ENCODE measurements at places on chromosomes 1 and 21.

DNA sequence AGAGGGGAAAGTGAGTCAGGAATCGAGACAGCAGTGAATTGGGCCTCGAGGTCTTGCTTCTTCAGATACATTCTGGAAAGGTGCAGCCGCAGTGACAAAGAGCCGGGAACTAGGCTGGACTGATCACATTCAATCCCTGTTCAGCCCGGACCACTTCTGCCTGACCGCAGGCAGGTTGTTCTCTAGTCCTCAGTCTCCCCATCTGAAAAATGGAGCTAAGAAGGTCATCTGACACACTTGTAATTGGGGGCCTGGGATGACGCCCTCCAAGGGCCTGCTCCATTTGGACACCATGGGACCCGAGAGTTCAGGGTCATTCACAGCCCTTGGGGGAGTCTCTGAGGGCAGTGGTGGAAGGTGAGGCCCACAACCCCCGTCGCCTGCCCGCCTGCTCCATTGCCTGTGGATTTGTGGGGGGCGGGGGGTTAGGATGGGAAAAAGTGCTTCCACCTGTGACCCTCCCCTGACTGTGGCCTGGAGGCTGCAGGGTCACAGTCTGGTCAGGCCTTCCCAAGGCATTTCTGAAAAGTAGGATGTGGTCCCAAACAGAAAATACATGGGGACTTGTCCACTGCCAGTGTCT is 87.9 kb upstream of the CSF3R start:
- DNase-seq, result no peak

DNA sequence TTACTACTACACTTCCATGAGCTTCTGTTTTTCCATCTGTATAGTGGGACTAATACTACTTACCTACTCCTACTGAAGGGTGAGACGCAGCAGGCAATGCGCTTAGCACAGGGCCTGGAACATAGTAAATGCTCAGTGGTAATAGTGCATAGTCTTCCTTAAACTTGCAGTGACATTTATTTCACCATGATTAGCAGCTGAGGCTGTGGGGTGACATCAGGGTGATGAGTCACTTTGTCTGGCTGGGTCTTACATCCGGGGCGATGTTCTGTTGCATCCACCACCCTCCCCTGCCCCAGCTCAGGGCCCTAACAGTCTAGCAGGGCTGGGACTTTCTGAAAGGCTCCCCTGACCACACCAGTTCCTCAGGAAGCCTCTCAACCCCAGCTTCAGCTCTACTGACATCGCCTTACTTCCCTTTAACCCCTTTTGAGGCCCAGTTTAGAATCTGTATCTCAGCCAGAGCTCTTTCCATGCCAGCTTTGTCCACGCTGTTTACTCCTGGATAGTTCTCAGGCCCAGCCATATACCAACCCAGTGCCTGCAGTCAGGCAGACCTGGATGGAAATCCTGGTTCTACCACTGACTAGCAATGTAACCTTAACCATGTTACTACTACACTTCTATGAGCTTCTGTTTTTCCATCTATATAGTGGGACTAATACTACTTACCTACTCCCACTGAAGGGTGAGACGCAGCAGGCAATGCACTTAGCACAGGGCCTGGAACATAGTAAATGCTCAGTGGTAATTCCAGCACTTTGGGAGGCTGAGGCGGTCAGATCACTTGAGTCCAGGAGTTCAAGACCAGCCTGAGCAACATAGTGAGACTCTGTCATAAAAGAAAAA is 66.3 kb downstream of the CD58 start:
- peak; percentile 91 for DNase-seq

DNA sequence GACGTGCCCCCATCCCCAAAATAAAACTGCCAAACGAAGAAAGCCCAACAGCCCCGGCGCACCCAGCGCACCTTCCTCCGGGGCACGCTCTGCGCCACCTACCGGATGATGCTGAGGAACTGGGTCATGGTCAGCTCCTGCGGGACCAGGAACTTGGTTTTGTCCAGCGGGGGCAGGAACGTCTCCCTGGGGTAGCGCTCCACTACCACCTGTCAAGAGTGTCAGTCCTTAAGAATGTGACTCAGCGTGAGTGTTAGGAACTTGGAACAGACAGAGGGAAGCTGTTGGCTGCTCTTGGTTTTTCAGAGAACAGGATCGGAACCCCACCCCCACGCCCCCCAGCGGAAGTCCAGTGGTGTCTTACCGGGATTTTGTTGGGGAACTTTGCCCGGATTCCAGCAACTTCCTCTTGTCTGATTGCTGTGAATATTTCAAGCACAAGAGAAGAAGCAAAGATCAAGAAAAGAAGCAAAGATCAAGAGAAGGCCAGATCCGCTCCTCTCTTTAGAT is 431 bp downstream of the MAP1LC3C start:
- peak; percentile 42 for DNase-seq

GRCh38 chr1:66346057-66346795 is 187.7 kb upstream of the SGIP1 start:
- no peak for DNase-seq

DNA sequence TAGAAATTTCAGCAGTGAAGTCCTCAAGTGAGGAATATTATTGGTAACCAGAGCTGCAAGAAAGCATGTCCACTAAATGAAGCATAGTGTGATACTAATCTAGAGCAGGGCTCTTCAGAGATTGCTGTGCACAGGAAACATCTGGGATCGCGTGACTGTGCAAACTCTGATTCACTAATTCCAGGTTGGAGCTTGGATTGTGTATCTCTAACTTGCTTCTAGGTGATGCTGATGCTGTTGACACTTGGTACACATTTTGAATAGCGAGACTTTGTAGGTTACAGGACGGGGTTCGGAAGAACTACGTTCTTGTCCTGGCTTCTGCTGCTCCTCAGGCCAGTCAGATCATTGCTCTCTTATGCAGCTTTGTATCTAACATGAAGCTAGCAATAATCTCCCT is 66.5 kb downstream of the PRRX1 start:
- DNase-seq, result no peak

DNA sequence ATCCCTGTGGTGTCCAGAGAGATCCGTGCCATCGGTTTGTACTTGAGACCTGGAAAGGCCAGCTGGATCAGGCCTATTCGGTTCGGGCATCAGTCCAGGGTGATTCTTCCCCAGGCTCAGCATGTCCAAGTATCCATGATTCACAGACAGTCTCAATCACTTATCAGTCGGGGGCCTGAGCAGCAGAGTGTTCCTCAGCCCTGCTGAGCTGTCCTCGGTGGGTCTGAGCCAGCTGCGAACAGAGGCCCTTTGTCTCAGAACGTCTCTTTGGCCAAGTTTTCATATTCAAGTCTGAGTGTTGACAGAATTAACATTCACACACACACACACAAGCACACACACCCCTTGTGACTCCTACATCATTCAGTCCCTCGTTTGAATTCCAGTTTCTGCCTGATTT is 33.4 kb upstream of the OSBPL9 start:
- no peak for DNase-seq

Data from CD4-positive, alpha-beta T cell treated with Interleukin-10 for 1 hour (primary cell).